Left ventricle myocardium inferior (tissue), 1 donor: ENCODE measurements at places on chromosomes 12 and 14. TPM values are rescaled to one million over a fixed set of nuclear protein-coding genes. Genes with fewer than 3 reads are reported as not detected.
A peak's percentile ranks its signal among the peaks of the same experiment; 100 is the strongest.

TMEM253 gene
- total RNA-seq, result 0.19 TPM

SMCO3 gene
- total RNA-seq, result 0.14 TPM

DNA sequence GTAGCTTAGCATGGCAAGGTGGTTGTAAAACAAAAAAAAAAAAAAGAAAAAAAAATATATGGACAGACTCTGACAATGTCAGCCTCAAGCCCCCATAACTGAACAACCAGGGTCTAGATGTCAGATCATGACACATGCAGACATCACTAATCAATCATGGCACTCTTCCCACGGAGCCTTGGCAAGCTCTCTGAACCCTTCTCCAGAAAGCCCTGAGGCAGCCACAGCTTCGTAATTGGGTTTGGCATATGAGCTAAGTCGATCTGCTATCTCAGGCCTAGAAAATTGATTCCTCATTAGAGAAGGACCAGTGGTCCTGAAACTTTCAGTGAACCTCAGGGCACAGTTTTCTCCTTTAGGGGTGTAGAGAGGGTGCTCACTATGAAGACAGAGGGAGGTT is 112.2 kb downstream of the GPR135 start:
- H3K4me1 ChIP-seq, result peaks cover 74% of the 10 kb centered on the region
- H3K27ac ChIP-seq, result peak overlapping the region; percentile 9
- H3K36me3 ChIP-seq, result peaks cover 73% of the 10 kb centered on the region
- H3K4me3 ChIP-seq, result no peak overlapping the region
- no peaks in the 10 kb centered on the region for H3K27me3 ChIP-seq

- no peaks in the 10 kb centered on the region for H3K36me3 ChIP-seq
- peak; percentile 86 for DNase-seq
- peak within 1 kb of the TSS; percentile 61 for H3K4me3 ChIP-seq
- peaks cover 20% of the 10 kb centered on the region for H3K27me3 ChIP-seq
Observed at GRCh38 chr12:4562034-4562657, at the start of gene DYRK4. DYRK4 (plus strand) TSS chr12:4562208; CDS start chr12:4562246, 38 bp downstream.
